ENCODE measurements at places on chromosomes 4 and X. TPM values are rescaled to one million over a fixed set of nuclear protein-coding genes. Genes with fewer than 3 reads are reported as not detected.

- DNase-seq, result no peak
Measured at GRCh38 chr4:89519771-89520320, 212.2 kb upstream of the GPRIN3 start.

Gene RELL1
- 16.8 TPM for total RNA-seq

Gene PDGFRA
- 37.0 TPM for total RNA-seq

DNA sequence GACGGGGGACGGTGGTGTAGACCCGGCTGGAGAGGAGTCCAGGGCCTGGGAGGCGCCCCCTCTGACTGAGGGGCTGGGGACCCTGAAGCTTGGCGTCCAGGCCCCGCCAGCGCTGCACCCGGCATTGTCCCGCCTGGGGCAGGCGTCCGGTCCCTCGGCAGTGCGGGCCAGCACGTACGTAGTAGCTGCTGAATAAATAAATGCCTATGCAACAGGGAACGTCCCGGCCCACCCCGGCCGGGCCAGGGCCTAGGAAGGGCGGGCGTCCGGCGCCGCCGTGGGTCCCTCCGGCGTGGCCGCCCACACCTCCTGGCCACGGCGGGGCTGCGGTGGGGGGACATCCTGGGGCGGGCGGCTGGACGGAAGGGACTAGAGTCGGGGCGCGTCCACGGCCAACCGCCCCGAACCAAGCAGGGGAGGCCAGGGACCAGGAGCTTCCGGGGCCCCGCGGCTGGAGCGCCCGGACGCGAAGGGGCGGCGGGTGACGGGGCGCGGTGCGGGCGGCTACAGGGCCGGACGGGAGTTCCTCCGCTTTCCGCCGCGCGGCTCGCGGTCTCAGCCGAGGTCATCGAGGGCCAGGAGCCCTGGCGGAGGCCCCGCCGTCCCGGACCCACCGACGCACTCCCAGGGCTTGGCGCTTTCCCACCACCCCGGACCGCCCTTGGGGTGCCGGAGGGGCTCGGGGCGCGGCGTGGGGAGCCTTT is 886 bp upstream of the WWC2 start:
- DNase-seq, result peak; percentile 50

Gene TTC29
- total RNA-seq, result not detected

Gene TMEM47
- total RNA-seq, result 13.4 TPM

DNA sequence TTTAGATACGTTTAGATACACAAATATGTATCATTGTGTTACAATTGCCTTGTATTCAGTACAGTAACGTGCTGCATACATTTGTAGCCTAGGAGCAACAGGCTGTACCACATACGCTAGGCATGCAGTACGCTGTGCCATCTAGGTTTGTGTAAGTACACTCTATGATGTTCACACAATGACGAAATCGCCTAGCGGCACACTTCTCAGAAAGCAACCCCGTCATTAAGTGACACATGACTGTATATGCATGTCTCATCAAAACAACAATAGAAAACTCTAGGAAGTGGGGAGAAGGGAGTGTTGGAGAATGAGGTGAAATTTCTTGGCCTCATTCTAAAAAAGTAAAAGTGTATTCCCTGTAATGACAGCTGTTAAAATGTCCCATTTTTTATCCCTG is 32.7 kb downstream of the CCDC149 start:
- no peak for DNase-seq
